ENCODE measurements at places on chromosomes 11 and 22.

DNA sequence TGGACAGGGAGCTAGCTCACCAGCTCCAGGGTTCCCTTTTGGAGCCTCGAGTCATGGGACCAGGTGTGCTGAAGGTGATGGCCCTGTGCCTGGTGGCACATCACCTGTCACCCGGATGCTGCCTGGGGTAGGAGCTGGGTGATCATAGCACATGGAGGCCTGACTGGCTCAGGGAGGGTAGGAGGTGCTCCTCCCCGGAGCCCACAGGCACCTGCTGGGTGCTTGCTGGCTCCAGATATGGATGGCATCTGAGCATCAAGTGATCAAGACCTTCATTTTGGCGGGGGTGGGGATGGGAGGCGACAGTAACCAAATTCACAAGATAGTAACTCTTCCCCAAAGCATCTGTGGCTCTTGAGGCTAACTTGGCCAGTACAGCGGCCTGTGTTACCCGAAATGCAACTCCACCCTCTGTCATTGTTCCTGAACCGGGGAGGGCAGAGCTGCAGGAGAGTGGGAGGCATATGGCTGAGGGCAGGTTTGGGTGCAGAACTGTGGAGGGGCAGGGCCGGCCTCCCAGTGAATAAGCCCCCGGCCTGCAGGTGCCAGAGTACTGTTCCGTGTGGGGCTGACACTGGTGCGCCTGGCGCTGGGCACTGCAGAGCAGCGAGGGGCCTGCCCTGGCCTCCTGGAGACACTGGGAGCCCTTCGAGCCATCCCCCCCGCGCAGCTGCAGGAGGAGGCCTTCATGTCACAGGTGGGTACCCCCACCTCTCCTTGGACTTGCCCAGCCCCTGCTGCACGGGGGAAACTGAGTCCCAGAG is 4.7 kb downstream of the TBC1D10C start:
- DNase-seq: no peak

DNA sequence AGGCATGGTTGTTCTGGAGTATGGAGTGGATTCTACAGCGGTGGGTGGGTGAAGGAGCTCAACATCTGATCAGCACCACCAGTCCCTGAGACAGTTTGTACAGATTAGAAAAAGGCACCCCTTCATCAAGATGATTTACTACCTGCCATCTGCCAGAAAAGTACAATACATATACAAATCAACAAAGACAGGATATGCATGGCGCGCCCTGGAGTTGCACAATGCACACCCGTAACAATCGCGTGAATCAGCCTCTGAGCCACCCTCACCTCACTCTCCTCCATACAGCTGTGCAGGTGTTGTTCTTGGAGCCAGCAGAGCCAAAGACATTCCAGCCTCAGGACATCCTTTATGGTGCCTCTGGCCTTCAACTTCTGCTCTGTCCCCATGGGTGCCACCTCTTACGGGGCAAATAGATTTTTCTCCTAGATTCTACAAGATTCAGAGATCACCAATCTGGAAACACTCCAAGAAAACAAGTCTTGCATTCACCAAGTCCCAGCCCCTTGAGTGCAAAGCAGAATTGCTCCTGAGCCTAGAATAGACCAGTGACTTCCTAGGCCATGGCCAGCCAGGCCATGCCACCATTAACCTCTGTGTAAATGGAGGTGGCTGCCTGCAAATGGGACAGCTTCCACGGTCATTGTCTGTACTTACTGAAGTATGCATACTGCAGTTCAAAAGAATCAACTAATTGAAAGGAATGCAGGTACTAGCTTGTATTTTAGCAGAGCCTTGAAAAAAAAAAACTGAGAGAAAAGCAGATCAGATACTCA is 490.9 kb downstream of the SOX6 start:
- no peak for DNase-seq

DNA sequence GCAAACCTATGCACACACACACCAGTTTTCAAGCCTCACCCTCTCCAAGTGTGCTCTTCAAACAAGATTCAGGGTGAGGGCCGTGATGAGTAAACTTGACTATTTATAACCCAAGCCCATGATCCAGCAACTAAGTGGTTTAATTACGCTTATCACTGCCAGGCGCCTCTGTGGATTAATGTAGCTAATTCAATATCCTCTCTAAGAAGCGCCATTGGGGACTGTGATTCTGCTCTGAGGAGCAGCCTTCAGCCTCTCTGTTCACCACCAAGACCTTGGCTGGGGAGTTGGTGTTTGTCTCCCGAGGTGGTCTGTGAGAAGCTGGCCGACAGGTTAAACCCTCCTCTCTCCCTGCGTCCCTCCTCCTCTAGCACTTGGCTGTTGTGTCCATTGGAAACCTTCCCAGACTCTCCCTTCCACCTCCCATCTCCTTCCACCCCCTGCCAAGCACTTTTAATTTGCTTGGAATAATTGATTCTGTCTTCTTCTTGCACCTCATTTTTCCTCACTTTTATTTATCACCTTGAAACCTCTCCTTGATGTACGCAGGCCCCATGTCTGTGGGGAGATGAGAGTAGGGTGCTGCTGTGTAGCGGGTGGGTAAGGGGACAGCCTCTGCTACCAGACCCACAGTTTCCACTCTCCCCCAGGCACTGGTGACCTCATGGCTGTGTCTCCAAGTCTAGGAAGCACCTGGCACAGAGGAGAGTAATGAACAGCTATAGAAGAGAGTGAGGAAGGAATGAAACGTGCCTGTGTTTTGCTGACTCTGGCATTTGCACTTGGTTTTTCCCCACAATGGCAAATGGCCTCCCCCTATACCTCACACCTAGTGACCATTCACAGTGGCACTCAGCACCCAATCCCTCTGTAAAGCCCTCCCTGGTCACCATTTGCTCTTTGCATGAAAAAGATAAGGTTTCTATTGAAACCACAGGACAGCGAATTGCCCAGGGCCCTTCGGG is 236.6 kb downstream of the GRIK4 start:
- DNase-seq: no peak

DNA sequence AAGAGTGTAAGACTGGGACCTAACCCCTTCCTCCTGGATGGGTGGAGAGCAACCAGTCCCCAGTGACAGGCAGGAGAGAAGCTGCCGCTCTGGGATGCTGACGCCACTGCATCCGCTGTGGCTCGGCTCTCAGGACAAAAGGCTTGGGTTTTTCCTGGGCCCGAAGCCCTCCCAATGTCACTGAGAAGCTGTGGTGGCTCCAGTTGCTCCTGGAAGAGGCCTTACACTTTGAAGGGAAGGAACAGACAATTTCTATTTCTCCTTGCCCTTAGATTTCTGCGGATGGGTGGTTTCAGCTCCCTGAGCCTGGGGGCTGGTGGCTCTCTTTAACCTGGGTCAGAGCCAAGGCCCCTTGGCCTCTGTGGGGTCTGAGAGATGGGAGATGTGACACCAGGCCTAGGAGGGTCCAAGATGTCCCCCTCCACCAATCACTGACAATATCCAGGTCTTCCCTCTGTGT is 21.4 kb downstream of the TPBGL start:
- no peak for DNase-seq

GRCh38 chr22:48635816-48636215 is 1191.9 kb downstream of the BRD1 start:
- DNase-seq: no peak

DNA sequence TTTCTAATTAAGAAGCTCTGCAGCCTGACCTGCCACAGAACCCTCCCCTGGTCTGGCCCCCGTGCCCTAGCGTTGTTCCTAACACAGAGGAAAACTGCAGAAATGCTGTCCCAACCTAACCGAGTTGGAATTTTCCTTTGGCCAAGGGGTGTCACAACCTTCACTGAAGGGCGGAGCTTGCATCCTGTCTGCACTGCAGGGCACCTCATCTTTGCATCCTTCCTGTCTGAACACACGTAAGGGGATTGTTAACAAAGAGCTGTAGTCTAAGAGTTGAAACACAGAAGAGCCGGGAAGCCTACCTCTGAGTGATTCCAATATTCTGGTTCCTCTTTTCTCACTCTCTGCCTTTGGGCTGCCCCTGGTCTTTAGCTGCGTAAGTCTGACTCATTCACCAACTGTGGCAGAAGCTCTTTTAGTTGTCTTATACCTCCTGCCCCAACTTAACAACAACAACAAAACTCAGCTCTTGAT is 1.6 kb downstream of the DIXDC1 start:
- DNase-seq: no peak

GRCh38 chr11:105189581-105189980 is 50.0 kb upstream of the CARD18 start:
- no peak for DNase-seq

GRCh38 chr11:35101223-35101622 is 37.7 kb upstream of the CD44 start:
- no peak for DNase-seq

DNA sequence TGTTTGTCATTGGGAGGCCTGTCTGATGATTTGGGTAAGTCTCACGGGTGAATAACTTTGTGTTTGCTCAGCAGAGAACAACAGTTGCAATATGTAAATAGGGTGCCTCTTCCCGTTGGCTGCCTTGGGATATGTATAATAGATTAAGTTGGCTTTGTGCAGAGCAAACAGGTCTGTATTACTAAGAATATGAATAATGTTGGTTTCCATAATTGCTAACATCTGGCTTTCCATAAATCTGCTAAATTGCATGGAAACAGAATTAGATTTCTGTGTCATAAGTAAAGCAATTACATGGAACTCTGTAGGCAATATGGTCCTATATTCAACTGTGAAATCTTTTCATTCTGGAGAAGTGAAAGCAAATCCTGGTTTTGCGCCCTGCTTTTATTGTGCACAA is 636.0 kb upstream of the ANO5 start:
- DNase-seq: no peak

- no peak for DNase-seq
These were observed at the start of gene APOL3 for GRCh38 chr22:36160499-36160942. APOL3 (minus strand) TSS chr22:36160755; CDS start chr22:36149055, 11,700 bp downstream.

DNA sequence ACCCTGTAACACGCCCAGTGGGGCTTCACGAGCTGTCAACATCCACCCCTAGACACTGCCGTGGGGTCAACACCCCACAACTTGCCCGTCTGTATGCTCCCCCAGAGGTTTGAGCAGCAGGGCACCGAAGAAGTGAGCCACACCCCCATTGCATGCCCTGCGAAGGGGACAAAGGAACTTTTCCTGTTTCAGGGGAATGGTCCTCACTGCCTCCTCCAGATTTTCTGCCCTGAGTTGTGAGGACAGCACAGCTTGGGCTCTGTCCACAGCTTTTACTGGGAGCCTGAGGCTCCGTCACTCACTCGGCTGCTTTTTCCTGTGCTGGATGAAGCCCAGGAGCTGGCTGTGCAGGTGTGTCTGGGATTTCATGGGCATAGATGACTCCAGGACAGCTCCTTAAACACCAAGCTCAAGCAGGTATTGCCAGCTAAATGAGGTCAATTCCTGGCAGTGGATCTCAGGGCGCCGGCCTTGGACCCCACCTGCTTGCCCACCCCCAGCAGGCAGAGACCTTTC is 40.2 kb upstream of the CCDC188 start:
- DNase-seq: no peak

DNA sequence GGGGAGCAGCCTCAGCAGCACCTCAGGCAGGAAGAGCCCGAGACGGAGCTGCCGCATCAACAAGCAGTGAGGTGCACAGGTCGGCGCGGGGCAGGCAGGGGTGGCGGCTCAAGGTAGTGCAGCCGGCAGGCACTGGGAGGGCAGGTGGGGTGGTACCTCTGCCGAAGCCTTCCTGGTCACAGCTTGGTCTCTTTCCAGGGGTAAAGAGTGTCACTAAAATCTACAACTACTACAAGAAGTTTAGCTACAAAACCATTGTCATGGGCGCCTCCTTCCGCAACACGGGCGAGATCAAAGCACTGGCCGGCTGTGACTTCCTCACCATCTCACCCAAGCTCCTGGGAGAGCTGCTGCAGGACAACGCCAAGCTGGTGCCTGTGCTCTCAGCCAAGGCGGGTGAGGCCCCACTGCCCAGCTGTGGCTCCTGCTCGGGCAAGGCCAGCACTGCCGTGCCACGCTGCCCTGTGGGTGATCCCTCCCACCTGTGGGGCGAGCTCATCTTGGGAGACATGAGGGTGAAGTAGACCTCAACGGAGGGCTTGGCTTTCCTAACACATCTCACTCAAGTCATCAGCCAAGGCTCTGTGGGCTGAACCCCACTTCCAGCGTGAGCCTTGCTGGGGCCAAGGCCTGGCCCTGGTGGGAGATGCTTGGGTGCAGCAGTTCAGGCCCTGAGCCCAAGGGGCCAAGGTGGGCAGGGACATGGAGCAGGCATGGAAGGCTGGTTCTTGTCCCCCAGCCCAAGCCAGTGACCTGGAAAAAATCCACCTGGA is 13.6 kb downstream of the GATD1 start:
- DNase-seq: no peak

DNA sequence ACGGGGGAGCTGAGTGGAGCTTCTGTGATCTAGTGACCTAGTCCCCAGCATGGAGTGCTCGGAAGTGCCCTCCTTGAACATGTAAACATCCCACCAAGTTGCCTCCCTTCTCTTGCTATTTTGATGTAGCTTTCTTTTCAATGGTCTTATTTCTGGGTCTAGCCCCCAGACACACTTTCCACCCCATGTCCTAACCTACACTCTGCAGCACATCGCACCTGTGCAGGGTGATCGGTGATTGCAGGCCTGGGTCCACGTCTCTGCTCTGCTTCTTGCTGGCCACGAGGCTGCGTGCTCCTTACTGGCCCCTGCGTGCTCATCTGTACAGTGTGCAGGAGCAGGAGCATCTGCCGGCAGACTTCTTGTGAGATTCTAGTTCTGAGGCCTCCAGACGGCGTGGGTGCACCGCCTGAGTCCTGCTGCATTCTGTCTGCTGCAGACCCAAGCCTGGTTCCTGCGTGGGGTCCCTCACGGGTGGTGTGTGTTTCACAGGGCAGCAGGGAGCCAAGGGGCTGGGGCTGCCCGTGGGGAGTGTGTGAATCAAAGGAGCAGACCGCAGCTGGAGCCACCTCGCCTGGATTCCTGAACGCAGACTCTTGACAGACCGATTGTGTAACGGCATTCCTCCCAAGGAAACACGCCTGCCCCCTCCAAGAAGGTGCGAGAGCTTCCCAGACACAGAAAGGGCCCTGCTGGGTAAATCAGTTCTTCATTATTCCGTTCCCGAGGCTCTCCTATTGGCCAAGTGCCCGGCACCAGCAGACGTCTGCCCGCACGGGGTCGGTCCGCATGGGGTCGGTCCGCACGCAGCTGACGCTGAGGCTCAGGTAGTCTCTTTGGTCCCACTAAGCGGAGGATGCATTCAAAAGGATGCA is 44.4 kb upstream of the MYEOV start:
- no peak for DNase-seq

- DNase-seq: no peak
These were observed 11.8 kb upstream of the THY1 start for GRCh38 chr11:119434591-119435330.

All from T-helper 17 cell (primary cell).